ENCODE measurements at places on chromosomes 16 and 17.

- DNase-seq, result no peak
Measured at GRCh38 chr16:85466304-85466700, 146.8 kb upstream of the GSE1 start.

DNA sequence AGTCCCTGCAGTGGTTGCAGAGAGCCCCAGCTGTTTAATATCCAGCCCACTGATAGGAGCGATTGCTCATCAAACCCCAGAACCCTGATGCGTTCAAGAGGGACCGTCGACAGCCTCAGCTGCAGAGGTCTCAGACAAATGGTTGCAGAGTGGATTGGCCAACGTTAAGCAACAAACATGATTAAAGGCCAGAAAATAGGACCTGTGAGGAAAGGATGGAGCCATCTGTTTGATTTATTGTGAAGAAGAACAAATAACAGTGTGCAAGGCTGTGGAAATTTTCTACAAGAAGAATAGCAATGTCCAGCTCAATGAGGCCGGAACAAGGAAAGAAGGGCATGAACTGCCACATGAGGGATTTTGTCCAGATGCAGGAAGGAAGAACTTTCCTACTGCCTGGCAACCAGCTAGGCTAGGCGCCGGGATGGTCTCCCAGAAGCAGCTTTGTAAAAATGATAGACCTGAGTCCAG, 138.4 kb upstream of the DNAH9 start:
- DNase-seq, result no peak

DNA sequence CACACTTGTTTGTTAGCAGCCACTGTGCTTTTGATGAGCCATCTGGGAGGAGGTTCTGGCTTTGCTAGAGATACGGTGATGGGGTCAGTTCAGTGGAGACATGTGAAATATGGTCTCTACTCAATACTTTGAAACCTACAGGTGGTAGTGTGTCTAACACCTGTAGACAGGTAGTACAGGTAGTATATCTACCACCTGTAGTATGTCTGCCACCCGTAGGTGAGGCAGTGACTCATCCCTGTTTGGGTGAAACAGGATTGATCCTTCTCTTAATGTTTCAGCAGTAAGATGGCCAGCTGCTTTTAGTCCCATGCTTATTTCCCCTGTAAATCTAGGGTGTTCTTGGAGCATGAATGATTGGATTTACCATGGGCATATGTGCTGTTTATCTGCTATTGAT, 240.8 kb downstream of the SNX29 start:
- DNase-seq, result no peak

DNA sequence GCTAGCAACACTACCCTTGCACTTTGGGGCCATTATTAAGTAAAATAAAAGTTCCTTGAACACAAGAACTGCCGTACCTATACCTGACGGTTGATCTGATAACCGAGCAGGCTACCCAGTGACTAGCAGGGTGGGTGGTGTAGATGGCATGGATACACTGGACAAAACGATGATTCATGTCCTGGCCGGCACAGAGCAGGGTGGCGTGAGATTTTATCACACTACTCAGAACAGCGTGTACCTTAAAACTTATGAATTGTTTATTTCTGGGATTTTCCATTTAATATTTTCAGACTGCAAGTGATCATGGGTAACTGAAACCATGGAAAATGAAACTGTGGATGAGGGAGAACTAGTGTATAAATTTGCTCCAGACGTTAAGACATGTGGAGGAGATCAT, 41.0 kb upstream of the MSI2 start:
- no peak for DNase-seq

- no peak for DNase-seq
Measured at GRCh38 chr16:15857724-15858560, 1.1 kb upstream of the MYH11 start.

- DNase-seq, result no peak
Measured at GRCh38 chr17:49512296-49513043, 17.4 kb downstream of the NGFR start.

DNA sequence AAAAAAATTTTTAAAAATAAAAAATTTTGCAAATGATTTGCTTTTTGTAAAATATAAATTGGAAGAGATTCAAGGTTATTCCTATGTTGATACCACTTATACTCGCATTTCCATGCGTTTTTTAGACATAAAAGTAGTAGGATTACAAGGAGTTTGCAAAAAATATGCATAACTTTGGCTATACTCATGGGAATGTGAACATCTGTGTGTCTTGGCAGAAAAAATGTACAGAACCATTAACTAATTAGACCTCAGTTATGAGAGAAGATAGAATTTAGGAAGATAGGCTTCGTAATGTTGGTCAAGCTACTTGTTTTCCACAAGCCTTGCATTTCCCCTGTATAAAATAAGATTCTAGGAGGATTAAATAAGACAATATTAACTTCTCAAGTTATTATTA, 61.1 kb upstream of the VPS4A start:
- DNase-seq, result no peak

DNA sequence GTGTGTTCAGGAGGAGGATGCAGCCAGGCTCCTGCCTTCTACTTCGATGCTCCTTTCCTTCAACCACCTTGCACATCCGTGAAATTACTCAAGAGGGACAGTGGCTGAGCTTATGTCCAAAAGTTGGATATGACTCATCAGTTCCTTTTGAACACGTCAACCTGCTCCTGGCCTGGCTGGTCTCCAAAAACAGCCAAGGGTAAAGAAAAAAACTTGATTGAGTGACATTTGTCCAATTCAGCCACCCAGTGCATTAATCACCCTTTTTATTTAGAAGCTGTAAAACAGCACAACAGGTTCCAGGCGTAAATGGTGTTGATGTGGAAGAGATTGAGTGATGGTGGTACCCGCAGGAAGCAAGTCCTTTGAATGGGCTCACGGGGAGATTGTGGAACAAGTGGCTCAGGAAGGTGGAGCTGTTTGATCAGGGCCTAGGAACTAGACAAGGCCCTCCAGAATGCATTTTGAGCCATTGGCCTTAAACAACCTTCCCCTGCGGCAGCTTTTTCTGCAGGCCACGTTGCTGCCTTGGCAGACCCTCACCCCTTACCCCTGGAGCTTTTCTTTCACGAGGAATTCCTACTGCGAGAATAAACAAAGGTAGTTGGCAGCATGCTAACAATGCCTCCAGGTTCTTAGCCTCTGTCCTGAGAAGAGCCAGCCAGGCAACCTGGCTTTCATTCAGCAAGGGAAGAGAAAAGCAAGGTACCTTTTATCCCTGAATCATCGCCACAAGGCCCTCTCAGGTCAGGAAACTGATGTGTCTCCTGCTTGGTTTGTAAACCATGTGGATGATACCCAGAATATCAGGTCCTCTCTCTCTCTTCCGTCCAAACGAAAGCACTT, 173.3 kb upstream of the CACNG5 start:
- no peak for DNase-seq

DNA sequence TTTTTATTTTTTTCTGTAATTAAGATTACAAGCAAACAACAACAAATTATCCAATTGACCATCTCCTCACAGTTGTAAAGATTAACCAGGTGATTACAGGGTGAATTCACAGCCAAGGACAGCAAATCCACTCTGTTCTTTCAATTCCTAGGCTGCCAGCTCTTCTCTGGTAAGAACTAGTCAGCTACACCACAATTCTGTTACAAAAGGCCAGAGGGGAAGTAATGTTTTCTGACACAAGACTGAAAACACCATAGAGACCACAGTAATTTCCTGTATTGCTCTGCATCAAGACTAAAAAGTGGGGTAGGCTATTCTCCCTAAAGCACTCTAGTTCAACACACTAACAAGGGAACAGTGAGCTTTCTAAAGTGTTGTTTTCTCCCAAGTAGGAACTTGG, 10.6 kb downstream of the CA10 start:
- no peak for DNase-seq

GRCh38 chr17:79822583-79823124, 16.6 kb downstream of the CBX4 start:
- DNase-seq, result no peak

DNA sequence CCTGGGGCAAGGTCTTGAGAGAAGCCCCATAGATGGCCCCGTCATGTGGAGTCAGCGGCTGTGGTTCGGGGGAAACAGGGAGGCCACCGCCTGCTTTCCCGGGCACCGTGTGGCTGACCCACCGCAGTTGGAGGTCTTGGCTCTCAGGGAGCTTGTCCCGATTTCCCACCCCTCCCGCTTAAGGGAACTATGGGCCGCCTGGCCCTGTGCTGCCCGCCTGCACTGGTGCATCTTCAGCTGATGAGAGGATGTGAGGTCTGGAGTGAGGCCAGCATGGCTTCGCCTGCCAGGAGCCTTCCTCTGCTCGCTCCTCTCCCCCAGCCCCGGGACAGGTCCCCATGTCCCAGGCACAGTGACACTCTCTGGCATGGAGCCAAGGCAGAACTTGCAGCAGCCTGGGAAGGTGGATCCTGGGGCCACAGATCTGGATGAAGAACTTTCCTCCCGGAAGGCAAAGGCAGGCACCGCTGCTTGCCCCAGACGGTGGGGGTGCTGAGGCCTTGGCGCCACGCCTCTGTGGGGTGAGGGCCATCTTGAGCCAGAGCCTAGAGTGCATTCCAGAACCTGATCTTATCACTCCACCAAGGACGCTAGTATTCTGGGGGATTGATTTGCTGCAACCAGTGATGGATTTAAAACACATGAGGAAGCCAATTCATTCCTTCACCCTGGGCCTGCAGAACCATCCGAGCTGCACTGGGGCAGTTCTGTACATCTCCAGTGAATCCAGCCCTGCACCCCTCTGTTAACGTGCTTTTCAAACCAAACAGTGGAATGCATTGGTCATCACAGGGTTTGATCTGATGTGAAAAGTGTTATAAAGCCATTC, 178.6 kb upstream of the TNRC6C start:
- DNase-seq, result no peak

- DNase-seq, result no peak
Measured at GRCh38 chr16:68015681-68016080, at the start of gene DPEP2NB. Gene DPEP2NB (minus strand): TSS chr16:68015911. CDS start chr16:68015770, 141 bp downstream.

- no peak for DNase-seq
Measured at GRCh38 chr17:10793256-10793655, 10.6 kb downstream of the TMEM238L start.

GRCh38 chr16:6193718-6194117, 1096.1 kb upstream of the EEF2KMT start:
- no peak for DNase-seq

GRCh38 chr17:63402431-63403212, 43.5 kb downstream of the CYB561 start:
- DNase-seq, result no peak

- DNase-seq, result no peak
Measured at GRCh38 chr17:21392266-21392665, 16.1 kb downstream of the KCNJ12 start.

DNA sequence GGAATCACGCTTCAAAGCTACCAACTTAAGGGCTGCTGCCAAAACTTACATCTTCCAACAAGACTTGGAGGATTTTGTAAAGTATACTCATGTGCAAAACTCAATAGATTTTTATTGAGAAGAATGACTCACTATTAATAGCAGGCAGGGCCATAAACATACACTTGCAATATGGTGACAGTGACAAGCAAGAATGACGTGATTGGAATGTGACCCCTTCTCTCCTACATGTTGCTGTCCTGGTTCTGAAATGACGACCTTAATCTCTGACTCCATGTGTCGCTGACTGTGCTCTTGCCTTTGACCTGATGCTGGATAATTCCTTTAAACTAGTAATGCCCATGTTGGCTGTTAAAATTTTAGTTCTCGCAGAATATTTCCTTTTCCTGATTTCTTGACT, 174.5 kb downstream of the PARN start:
- DNase-seq, result no peak

DNA sequence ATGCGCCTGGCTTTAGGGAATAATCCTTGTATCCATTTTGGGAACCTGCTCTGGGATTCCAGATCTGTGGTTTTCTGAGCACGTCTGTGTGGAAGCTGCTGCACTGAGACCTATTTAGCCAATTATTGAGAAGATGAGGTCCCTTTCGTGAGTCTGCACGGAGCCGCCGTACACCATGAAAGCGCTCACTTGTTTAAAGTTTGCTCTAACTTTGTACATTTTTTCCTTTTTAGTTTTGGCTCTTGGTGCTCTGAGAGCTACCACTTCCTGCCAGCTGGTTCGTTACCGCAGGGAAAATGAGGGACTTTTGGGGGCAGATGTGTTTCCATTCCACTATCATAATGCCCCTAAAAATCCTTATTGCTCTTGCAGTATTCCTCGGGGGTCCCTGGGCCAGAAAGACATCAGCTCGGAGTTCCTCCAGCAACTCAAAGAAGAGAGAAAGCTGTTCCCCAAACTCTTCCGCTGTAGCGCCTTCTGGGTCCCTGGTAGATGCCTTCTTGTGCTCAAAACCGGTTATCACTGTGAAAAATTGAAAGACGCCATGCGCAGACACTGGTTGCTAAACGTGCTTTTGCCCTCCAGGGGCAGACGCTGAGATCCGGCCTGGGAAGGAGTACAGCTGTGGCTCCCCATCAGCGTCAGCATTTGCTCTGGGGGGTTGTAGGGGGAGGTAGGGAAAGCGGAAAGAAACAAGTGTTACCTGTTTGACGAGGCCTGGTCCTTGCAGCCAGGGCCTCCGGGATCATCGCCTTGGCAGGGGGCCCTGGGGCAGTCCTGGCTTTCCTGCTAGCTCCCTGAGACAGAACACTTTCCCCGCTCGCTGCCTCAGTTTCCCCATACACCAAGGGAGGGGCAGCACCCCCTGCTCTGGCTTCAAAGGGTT, 238.1 kb downstream of the MRTFB start:
- DNase-seq, result no peak

- DNase-seq, result no peak
Measured at GRCh38 chr17:8117980-8118768, at the start of gene ALOXE3. Gene ALOXE3 (minus strand): TSS chr17:8118514. CDS start chr17:8117990, 524 bp downstream.

DNA sequence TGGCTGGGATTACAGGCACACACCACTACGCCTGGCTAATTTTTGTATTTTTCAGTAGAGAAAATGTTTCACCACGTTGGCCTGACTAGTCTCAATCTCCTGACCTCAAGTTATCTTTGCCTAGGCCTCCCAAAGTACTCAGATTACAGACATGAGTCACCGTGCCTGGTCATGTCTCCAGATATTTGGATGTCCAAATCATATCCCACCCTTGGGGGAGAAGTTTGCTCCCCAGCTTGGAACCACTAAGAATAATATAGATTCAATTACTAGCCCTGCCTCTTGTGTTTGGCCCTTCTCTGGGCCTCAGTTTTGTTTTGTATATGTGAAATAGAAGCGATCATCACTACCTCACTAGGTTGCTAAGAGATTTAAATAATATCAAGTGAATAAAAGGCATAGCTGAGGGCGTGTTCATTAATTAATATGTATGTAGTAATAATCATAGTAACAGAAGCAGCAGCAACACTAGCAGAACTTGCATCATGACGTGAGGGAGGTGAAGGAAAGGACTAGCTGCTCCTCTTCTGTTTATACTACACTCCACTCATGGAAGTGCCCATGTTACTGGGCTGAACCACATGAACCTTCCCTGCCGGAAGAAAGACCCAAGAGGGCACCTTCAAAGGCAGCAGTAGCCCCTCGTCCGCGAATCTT, 253.6 kb upstream of the XYLT1 start:
- no peak for DNase-seq

DNA sequence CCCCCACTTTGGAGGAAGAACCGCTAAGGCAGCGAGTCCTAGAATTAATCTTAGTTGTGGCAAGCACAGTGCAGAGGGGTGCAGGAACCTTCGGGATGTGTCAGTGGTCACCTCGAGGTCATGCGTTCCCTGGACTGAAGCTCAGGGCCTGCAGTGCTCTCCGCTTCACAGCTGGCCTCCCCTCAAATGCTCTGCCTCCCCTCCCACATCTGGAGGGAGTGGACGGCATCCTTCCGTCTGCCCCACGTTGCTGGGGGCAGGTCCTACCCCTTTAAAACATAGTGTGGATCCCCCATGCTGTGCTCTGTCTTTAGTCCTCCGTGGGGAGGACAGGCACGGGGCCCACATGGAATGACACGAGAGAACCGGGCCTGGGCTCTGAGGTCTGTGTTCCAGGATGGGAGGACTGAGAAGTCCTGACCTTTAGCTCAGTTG, 99.5 kb upstream of the CDC42EP4 start:
- no peak for DNase-seq

Data from cortex of kidney (tissue), 1 donor.